ENCODE measurements at places on chromosomes 1 and 21.

DNA sequence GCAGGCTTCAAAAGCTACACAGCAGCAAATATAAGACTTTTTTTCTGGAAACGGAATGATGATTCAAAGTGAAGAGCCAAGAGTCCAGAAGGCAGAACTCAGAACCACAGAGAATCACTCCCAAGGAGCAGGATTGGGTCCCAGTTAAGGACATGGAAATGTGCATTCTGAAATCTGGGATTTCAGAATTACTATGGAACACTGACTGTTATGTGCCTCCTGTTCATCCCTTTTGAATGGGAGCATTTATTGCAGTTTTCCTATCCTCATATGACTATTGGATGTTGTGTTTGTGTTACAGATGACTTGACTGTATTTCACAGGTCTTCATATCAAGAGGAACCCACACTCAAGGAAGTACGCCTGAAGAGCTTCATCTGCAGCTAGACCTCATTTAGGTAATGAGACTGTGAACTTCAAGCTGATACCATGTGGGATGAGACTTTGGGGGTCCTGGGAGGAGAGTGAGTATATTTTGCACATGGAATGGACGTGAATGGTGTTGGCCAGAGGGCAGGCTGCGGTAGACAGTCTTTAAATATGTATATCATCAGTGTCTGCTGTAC is 17.1 kb upstream of the CAP1 start:
- H3K4me3 ChIP-seq = no peak overlapping the region
- no peak overlapping the region for H3K27ac ChIP-seq
- DNase-seq = no peak
- no peaks in the 10 kb centered on the region for H3K36me3 ChIP-seq
- H3K27me3 ChIP-seq = no peaks in the 10 kb centered on the region

- no peaks in the 10 kb centered on the region for H3K4me1 ChIP-seq
- no peak overlapping the region for H3K27ac ChIP-seq
- H3K27me3 ChIP-seq = no peaks in the 10 kb centered on the region
- DNase-seq = no peak
Observed at GRCh38 chr1:212507369-212507768, 74.6 kb downstream of the NENF start.

DNA sequence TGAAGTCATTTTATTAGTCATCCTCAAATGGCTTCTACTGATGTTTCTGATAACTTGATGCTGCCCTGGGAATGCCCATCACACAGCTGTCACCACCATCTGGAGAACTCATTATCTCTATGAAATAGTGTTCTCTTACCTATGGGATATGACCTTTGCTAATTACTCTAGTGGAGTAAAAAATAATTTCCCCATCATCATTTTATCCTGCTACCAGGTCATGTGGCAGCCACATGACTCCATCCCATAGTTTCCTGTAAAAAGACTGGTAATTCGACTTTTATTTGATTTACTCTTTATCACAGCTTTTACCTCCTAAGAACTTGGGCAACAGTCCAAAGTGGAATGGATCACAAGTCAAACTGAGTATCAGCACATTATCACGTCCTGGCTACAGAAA is 76.1 kb upstream of the USP25 start:
- H3K27ac ChIP-seq = no peak overlapping the region
- no peaks in the 10 kb centered on the region for H3K36me3 ChIP-seq
- H3K4me1 ChIP-seq = no peaks in the 10 kb centered on the region
- H3K4me3 ChIP-seq = no peak overlapping the region

DNA sequence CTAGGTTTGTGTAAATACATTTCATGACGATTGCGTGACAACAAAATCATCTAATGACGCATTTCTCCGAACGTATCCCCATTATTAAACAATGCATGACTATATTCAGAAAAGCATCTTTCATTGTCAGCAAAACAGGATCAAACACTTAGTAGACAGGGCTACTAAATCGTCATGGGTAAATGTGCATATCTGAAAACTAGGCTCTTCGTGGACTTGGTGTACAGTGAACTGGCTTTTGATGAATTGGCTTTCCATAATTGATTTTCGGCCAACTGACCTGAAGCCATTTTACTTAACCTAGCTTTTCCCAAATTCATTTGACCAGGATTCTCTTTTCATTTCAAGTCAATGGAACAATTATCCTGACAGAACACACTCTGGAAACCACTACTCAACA is 665.0 kb downstream of the SMYD3 start:
- no peak overlapping the region for H3K27ac ChIP-seq
- H3K4me1 ChIP-seq = no peaks in the 10 kb centered on the region
- H3K4me3 ChIP-seq = no peak overlapping the region
- H3K27me3 ChIP-seq = no peaks in the 10 kb centered on the region

DNA sequence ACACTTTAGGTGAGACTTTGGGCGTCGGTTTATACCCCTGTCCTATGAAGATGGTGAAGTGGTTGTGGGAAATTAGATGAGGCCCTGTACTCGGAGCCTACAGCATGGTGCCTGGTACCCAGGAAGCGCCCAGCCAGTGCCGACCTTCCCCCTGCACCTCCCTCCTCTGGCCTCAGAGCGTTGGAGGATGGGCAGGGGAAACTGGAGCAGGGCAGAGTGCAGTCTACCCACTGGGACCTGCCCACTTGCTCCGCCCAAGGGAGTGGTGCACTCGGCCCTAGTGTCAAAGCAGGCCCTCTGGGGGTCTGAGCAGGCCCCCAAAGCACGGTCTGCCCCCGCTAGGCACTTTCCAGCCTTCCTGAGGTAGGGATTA is 13.0 kb upstream of the TTC22 start:
- H3K27me3 ChIP-seq = no peaks in the 10 kb centered on the region
- H3K27ac ChIP-seq = no peak overlapping the region
- peak; percentile 71 for DNase-seq
- H3K4me3 ChIP-seq = no peak overlapping the region
- no peaks in the 10 kb centered on the region for H3K4me1 ChIP-seq
